SJSA1 (cell line): ENCODE measurements at places on chromosomes 7 and 10.

GRCh38 chr7:28654110-28654509 lies 241.8 kb downstream of the CREB5 start:
- no peak for DNase-seq

DNA sequence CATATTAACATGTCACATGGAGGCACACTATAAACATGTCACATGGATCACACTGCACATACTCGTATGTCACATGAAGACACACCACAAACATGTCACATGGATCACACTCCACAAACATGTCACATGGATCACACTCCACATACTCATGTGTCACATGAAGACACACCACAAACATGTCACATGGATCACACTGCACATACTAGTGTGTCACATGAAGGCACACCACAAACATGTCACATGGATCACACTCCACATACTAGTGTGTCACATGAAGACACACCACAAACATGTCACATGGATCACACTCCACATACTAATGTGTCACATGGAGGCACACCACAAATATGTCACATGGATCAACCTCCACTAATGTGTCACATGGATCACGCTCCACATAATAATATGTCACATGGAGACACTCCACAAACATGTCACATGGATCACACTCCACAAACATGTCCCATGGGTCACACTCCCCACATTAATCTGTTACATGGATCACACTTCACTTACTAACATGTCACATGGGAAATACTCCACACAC lies 195.6 kb upstream of the PFKP start:
- no peak for DNase-seq

- no peak for DNase-seq
Observed at GRCh38 chr7:34096777-34097176, 191.4 kb downstream of the BMPER start.

DNA sequence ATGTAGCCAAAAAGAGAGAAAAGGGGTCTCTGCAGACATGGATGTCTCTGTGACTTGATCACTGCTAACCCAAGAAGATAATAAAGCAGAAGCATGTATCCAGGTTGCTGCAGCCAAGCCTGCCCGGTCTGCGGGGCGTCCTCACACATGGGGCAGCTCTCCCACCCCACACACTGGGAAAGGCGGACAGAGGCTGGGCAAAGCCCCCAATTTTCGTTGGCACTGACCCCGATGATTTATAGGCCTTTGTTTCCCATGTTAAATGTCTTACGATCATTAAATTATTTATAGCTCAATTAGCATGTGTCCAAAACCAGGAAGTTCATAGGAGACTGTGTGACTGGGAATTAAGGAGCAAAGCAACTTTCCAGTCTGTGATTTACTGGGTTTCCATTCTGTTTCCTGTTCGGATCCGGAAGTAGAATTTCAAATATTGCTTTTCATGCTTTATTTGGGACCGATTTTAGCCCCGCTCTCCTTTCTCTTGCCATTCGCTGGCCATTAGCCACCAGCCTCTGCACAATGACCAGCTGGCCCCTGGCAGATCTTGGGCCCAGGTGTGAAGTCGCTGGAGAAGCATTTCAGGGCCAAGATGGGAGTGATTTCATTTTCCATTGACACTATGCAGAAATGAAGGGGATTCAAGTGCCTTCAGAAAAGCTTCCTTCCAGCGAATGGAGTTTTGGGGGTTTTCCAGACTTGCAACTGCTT lies 91.6 kb downstream of the EGFR start:
- no peak for DNase-seq

GRCh38 chr10:88073682-88074081 lies 210.3 kb downstream of the PTEN start:
- no peak for DNase-seq

DNA sequence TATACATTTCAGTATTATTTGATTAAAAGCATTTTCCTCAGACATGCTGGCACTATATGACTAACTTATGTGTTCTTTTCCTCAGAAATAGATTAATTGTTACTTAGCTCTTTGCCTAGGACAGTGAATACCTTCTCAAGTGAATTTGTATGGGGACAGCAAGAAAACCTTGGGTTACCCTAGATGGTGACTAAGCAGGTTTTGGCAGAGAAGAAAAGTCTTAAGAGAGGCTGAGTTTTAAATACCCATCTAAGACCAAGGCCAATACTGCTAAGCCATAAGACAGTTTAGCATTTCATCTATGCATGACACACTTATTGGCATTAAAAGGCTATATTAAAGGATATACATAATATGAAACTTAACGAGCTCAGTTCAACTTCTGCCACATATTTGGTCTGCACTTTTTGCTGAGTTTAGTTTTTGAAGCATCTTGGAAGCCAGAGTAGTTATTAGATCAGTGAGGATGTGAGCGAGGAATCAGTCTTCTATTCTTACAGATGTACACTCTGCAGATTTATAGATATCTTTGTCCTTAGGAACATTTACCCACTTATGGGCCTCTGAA lies 54.6 kb upstream of the FAM3C start:
- no peak for DNase-seq

DNA sequence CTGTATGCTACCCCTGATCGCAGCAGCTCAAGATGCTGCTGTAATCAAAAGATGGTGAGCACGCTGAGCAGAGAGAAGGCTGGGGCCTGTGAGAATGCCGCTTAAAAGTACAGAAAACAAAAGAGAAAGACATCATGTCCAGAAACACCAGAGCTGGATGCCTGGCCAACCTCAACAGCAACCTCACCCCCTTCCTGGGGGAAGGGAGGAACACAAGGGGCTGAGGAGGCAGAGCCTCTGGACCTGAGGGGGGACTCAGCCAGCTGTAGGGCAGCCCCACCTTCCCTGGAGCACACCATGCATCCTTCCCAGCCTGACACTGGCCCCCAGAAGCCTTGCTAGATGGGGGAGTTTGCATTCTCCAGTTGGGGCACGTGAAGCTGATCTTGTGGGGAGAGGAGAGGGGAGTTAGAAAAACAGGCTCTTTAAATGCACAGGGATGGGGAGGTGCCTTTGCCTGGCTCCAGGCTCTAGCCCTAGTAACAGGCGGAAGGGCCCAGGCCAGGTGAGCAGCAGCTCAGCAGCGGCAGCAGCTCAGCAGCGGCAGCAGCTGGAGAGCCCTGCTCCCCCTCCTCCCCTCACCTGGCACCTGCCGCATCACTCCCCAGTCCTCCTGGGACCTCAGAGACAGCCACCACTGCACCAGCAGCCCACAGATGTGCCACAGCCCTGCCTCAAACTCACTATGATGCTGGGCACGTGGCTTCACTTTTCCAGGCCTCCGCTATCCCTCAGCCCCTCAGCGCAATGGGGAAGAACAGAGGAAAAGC lies 156.3 kb downstream of the NEURL1 start:
- no peak for DNase-seq

DNA sequence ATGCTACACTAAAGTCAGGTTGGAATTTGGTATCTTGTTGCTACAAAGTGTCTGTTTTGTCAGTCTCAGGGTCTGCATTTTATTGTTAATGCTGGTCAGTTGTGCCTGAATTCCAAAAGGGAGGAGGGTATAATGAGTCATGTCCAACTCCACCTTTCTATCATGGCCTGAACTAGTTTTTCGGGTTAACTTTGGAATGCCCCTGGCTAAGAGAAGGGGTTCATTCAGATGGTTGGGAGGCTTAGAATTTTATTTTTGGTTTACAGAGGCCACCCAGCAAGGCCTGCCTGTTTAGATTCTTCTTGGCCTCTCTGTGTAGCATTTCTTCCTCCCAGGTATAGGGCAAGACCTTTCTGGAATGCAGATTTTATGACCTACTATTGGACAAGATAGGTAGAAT lies 93.2 kb downstream of the SKIDA1 start:
- no peak for DNase-seq

DNA sequence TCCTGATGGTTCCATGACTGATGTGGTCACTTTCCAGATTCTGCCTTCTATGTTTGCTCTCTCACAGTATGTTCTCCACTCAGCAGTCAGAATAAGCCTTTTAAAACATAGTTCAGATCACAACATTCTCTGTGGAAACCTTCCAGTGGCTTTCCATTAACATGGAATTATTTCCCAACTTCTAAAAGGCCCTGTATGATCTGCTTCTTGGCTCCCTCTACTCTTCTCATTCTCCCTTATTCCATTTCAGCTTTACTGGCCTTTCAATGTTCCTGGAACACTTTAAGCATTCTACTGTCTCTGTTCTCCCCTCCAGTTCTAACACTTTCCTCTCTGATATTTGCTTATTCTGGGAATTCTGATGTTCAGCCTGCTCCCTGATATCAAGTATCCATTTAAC lies 325.6 kb downstream of the THSD7A start:
- no peak for DNase-seq

GRCh38 chr10:129932751-129933433 lies 31.2 kb downstream of the EBF3 start:
- no peak for DNase-seq

GRCh38 chr7:129865925-129866201 lies 86.9 kb downstream of the UBE2H start:
- DNase-seq = no peak

DNA sequence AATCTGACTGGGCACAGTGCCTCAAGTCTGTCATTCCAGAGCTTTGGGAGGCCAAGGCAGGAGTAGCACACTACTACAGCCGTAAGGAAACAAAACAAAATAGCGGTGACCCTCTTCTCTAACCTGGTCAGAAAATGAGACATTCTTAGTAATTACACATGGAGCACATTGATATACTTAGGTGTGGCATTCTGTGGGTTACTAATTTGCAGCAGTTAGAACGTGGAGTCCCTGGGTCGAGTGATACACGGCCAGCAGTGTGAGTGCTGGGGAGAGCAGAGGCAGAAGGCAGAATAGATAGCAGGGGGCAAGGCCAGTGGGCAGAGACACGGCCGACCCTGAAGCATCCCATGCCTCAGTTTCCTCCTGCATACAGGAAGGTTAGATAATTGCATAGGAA lies 28.9 kb upstream of the SFMBT2 start:
- DNase-seq = no peak

- DNase-seq = no peak
Observed at GRCh38 chr10:29479981-29480954, 154.5 kb downstream of the SVIL start.

DNA sequence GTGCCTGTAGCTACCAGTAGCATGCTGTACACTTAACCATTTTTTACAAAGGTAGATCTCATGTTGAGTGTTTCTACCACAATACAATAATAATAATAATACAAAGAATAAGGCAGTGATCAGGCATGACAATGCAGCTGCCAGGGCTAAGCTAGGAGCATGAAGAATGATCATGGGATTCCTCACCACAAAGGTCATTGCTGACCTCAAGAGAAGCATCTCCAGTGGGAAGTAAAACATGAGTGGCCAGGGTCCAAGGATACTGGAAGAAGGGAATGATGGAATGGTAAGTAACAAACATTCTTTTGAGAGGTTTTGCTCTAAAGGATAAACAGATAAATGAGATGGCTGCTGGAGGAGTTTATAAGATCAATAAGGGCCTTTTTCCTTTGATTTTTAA lies 591.1 kb downstream of the TNS3 start:
- DNase-seq = no peak

DNA sequence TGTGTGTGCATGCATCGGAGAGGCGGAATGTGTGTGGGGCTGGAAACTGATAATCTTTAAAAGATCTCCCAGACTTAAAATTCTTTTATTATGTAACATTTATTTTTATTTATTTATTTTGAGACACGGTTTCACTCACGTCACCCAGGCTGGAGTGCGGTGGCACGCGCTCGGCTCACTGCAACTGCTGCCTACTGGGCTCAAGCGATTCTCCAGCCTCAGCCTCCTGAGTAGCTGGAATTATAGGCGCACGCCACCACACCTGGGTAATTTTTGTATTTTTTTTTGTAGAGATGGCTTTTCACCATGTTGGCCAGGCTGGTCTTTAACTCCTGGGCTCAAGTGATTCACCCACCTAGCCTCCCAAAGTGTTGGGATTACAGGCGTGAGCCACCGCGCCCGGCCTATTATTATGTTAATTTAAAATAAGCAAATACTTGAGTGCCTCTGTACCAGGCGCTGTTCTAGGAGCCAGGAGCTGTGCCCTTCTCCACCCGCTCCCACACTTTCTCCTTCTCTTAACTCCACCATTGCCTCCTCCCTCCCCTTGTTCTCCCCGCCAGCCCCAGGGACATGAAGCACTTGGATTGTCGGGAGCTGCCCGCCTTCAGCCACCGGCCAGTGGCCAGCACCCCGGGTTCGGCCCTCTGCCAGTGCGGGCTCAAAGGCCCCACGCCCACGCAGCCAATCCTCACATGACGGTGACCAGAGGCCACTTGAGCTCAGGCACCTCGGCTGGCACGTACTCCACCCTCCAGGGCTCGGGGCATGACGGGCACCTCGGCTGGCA lies 163.6 kb downstream of the DNAJB6 start:
- no peak for DNase-seq

DNA sequence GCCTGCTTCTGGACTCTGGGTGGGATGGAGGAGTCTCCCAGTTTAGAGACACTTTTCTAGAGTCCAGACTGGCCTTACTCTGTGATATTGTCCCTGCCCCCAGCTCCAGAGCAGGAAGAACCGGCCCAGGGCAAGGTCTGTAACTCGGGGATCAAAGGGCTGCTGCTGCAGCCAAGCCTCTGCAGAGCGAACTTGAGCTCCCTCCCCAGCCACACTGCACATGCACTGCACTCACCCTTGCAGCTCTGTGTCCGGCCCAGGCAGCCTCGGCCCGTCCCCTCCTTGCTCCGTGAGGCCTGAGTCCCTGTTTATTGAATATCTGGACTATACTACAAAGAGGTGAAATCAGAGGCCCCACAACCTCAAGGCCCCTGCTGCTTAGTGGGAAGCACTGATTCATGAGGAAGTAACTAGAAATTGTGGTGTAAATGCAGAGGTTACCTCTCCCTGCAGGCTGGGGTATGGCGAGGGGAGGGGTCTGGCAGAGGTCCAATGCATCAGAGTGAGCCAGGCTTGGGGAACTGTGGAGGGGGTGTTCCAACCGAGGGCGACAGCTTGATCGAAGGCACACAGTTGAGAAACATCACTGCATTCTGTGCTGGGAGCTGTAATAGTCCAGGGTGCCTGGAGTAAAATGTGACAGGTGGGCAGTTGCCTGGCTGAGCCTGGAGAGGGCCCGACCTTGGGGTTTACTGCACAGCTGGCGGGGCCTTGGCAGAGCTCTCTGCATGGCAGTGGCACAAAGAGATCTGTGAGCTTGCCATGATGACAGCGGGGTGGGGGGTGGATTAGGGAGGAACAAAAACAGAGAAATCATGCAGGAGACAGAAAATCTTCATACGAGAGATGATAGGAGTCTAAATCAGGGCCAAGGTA lies 49.1 kb downstream of the AOC1 start:
- no peak for DNase-seq

DNA sequence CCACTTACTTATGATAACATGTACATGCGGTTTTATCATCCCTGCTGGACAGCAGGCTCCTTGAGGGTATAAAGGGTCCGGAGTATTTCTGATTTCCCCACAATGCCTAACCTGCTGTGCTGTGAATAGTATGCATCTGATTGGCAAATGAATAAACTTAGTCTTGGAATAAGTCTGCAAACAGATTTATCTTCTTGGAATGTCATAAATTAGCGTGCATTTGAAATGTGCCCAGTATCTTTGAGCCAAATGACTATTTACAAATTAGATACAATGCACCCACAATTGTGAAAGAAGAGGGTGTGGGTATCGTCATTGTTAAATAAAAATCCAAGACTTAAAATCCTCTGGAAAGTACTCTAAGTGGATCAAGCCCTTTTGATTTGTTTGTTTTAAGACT lies 106.0 kb downstream of the OSBPL3 start:
- DNase-seq = no peak
